ENCODE measurements at places on chromosomes 3 and 15. TPM values are rescaled to one million over a fixed set of nuclear protein-coding genes. Genes with fewer than 3 reads are reported as not detected.

KLF15 gene
- total RNA-seq = 50.2 TPM

GRCh38 chr15:74250266-74250665, 14.1 kb downstream of the CCDC33 start:
- no peak overlapping the region for H3K27ac ChIP-seq
- no peak for DNase-seq
- peaks cover 11% of the 10 kb centered on the region for H3K27me3 ChIP-seq
- peaks cover 7% of the 10 kb centered on the region for H3K4me1 ChIP-seq
- H3K36me3 ChIP-seq = no peaks in the 10 kb centered on the region

NT5DC2 gene
- total RNA-seq = 18.8 TPM

GLDN gene
- 5.5 TPM for total RNA-seq

Measured in sigmoid colon (tissue), 7 donors.